Omental fat pad (tissue), 4 donors: ENCODE measurements at places on chromosomes 4 and X. TPM values are rescaled to one million over a fixed set of nuclear protein-coding genes. Genes with fewer than 3 reads are reported as not detected.

DNA sequence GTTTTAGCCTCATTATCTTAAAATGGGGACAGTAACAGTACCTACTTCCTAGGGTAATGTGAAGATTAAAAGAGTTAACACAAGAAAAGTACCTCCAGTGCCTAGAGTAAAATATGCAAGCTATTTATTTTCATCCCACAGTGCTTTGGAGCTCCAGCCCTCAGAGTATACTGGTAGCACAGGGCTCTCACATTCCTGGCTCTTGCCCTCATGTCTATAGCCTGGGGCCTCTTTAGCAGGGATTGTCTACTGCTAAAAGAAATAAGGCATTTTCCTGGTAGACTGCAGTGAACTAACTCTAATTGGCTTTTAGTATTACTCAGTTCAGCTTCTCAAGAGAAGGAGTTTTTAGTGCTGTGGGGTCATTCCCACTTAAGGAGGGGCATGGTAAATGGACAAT, 60.8 kb downstream of the RRAGB start:
- no peak for DNase-seq

DNA sequence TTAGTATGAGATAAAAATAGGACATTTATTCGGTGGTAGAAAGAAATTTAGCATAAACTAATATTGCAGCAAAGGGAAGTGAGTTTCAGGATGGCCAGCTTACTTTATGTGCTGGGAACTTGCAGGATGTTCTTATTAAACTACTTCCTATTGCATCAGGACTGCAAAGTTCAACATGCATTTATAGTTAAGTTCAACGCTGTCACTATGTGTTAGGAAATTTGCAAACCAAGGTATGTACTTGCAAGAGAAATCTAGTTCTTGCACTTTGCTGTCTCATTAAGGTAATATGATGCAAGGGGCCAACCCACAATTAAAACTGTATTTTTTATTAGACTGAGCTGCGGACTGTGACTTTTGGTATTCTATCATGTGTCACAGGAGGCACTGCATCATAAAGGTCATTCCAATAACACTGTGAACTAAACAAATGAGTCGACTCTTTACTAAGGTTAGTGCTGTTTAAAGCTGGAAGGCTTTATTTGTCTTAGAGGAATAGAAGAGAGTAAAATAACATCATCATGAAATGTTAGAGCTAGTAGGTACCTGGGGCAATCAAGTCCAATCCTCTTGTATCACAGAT, 1525.7 kb upstream of the TENM3 start:
- DNase-seq, result no peak

DNA sequence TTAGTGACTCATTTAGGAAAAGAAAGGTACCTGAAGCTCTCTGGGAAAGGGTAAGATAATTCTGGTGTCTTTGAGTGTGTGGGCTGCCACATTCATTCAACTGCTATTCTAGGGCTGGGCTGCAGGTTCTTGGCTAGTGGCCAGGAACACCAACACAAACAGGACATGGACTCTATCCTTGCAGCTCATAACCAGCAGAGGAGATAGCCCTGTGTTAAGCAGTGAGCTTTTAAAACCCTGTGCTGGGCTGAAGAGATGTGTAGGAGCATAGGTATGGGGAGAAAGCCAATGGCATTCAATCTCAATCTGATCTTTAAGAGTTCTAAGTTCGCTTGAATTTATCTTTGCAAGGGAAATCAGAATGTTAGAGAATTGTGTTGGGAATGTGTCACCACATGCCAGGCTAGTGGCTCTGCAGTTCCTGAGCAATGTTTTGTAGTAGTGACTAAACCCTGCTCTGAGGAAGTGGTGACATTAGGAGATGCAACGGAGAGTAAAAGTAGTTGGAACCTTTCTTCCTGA, 39.2 kb downstream of the SGMS2 start:
- no peak for DNase-seq

DNA sequence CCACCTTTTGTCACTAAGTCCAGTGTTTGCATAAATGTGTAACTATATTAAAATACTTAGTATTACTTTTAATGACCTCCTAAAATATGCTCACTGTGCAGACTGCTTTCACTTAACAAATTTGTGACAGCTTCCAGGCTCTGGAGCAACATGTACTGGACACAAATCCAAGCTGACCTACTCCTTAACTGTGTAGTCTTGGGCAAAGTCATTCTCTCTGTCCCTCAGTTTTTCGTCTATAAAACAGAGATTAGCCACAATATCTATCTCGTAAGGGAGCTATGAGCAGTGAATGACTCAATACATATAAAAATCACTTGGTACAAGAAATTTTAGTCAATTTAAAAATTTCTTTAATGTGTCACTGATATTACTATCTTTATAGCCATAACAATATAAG, 20.4 kb upstream of the RAB40A start:
- no peak for DNase-seq

GRCh38 chrX:38371641-38372040, 19.2 kb downstream of the OTC start:
- DNase-seq, result no peak

DNA sequence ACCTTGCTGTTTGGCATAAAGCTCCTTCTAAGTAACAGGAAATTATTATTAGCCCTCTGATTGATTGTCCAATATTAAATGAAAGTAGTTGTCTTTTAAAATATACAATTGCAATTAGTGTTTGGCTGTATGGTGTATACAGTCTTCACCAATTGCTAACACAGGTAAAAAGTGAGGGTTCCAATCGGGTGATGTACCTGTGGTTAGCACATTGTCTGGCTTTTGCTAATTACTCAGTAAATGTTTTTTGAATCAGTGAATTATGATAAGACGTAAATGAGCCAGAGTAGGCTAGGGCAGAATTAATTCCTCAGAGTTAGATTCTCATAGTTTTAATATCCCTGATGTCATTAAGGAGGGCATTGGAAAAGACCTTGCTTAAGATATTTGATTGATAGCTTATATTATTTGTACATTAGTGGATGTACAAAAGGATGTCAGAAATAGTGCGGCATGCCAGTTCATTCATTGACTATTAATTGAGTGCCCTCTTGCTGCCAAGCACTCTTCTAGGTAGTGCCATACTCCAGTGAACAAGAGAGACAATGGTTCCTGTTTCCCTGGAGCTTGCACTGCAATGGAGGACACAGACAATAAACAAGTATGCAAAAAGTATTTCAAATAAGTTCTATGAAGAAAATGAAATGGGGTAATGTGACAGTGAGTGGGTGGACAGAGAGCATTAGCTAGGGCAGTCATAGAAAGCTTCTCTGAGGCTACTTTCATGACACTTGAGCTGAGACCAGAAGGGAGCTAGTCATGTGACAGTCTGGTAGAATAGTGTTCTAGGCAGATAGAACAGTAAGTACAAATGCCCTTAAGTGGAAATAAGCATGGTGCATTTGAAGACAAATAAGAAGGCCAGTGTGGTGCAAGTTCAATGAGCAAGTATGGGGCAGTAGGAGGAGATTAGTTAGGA, 205.9 kb upstream of the CASK start:
- DNase-seq, result no peak

DNA sequence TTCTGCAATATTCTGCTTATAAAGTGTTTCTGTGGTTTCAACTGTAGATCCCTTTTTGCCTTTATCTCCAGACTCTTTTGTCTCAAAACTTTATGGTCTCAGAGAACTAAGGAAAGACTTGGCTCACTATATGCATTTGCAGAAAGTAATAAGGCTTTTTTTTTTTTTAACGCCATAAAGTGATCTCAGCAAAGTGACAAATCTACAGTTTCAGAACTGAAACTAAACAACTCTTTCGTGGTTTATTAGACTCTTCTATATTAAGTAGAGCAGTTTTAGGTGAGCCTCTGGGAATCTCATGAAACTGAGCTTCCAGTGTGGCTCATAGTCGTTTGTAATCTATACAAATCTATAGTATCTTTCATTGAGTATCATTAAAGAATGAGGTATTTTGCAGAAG, 15.3 kb downstream of the ATP7A start:
- no peak for DNase-seq

GRCh38 chrX:130079824-130080406, 30.4 kb downstream of the ELF4 start:
- no peak for DNase-seq

DNA sequence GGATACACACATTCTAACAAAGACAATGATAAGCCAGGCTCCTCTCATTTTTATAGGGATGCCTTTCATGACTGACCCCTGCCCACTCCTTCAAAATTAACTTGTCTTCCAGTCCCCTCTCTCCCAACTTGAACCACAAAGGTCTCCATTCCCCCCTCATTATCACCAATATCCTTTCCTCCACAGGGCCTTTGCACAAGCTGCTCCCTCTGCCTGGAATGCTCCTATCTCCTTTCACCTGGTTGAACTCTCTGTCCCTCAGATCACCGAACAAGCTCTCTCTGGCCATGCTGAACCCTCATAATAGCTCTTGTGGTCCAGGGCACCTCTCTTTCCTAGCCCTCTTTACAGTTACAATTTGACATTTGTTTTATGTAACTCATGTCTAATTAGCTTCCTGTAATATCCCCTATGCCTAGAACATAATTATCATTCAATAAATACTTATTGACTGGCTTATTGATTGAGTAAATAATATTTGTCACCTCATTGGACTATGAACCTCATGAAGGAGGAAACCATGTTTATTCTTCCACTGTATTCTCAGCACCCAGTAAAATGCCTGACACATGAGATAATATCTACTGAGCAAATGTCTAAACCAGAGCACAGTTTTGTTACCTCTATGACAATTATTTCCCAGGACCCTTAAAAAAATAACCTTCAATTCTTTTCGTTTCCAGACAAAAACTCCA, 266.3 kb upstream of the RASGEF1B start:
- DNase-seq, result no peak

DNA sequence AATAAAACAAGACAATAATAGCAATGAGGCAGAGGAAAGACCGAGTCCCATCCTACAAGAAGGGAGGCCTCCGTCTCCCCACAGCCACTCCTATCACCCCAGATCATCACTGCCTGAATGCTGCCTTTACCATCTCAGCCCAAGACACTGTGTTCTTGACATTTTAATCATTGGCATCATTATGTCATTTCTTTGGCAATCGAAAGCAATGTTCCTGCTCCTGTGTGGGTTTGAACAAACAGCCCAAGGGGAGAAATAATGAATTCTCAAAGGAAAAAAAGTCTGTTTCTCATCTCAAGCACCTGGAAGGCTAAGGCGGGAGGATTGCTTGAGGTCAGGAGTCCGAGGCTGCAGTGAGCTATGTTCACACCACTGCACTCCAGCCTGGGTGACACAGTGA, 73.0 kb upstream of the ACSL1 start:
- DNase-seq, result no peak

GRCh38 chr4:106507440-106507839, 138.9 kb upstream of the GIMD1 start:
- DNase-seq, result no peak

DNA sequence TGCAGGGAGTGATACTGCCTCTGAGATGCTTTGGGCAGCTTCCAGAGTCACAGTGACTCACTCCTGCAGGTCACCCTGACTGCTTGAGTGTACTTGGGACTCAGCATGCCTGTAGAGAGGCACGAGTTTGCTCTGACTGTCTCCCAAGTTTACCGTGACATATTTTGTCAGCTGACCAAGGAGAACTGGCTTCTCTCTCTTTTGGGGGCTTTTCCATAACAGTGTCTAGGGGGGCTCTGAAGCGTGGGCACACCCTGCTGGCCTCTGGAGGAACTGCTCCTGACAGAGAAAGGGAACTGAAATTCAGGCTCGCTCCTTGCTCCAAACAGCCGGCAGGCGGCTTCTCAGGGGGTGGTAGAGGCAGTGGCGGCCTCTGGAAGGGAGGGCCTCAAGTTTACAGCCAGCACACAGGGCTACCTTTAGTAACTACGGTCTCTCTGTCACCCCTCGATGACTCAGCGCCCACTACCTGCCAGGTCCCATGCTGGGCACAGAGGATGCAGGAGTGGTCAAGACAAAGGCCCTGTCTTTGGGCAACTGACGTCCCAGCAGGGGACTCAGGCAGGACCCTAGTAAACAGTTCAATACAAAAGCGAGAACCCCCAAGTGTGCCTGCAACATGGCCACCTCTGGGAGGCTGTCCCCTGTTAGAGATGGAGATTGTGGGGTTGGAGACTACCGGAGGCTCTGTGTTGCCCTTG, 17.8 kb downstream of the ZNF185 start:
- DNase-seq, result no peak

The LDB2 gene
- total RNA-seq, result 191 TPM

The FAT4 gene
- 10.2 TPM for total RNA-seq

The SPACA5B gene
- not detected for total RNA-seq

The ARL9 gene
- total RNA-seq, result not detected

The BRS3 gene
- not detected for total RNA-seq

The SPANXB1 gene
- not detected for total RNA-seq

The PROM1 gene
- total RNA-seq, result not detected

The SPARCL1 gene
- 1,726 TPM for total RNA-seq

The VCX3B gene
- total RNA-seq, result not detected
